IPS DF 19.7 (cell line): ENCODE measurements at places on chromosomes 3 and 15.

DNA sequence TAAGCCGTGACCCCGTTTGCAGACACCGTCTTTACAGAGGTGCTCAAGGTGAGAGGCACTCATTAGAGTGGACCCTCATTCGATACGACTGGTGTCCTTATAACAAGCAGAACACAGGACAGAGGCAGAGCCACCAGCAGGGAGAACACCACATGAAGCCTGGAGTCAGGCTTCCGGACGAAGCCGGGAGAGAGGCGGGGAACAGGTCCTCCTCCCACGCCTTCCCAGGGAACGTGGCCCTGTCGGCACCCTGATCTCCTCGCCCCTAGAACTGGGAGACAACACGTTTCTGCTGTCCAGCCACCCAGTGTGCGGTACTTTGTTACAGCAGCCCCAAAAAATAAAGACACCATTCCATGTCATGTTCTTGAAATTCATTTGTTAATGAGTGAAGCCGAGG is 33.6 kb downstream of the ZDHHC19 start:
- no peak for DNase-seq

- DNase-seq: no peak
These were observed 5.5 kb downstream of the DIS3L start for GRCh38 chr15:66298803-66299251.

DNA sequence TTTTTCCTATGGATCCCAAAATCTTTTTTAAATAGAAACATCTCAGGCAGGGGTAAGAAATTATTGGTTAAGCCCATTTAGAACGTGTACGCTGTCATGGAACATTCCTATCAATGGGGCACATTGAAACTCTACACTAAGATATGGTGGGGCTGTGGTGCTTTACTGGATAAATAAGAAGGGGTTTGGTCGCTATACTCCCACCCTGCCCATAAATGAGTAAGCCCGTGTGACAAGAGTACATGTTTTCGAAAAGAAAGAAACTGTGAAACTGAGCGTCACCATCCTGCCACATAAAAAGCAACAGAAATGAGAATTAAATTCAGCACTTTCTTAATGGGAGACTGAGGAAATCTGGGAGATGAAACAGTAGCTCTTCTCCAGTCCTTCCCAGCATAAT is 929.7 kb upstream of the CFAP20DC start:
- DNase-seq: no peak

- no peak for DNase-seq
These were observed 40.8 kb upstream of the LRTM1 start for GRCh38 chr3:54968546-54969172.

GRCh38 chr15:57849317-57849716 is 142.8 kb downstream of the POLR2M start:
- no peak for DNase-seq

DNA sequence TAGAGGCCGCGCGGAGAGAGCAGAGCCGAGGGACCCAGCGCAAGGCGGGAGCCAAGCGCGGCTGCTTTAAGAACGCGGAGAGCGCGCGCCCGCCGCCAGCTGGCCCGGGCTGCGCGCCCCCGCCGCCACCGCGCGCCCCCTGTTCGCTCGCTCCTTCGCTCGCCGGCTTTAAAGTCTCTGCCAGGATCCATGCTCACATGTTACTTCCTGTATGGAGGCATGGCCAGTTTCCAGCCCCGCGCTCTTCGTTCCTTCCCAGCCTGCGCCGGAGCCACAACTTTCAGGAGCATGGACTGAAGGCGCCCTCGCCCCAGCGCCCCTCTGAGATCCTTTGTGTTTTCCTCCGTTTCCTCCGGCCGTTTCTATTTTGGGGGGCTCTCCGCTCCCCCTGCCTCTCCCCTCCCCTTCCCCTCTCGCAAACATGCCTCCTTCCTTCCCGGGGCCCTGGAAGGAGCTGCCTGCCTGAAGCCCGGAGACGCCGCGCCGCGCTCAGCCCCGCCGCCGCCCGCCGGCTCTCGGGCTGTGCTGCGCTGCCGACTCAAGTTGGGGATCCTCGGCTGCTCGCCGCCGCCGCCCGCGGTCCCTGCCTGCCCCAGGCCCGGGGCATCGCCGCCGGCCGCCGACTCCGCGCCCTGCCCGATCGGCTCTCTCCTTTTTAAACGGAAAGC is at the start of gene PTPRG:
PTPRG (plus strand) TSS at position 198 of the 668 bp plus-strand sequence. CDS start 717 bp downstream, outside the sequence.
- peak; percentile 59 for DNase-seq

GRCh38 chr3:58009026-58009748 is 965 bp downstream of the FLNB start:
- DNase-seq: no peak

DNA sequence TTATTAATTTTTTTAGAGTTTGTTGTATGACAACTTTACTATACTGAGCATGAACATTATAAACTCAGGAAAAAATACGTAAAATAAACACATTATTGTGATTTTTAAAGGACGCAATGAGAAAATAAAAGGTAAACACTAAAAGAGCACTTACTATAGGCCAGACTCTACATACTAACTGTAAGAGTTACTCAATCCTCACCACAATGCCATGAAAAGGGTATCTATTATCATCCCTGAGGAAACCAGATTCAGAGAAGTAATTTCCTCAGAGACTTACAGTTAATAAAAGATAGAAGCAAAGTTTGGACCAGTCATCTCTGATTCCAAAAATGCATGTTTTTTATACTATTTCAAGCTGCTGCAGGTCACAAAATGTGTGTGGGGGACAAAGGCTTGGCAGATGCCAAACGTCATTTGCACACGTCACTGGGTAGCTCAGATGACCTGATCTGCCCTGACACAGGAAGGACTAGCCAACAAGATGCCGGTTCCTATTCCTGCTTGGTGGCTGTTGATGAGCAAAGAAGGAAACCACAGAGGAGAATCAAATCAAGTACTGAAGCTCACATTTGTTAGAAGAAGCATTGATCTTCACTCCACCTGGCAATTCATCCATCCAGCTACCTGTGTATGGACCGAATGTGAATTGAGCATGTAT is 42.3 kb downstream of the KLHL6 start:
- no peak for DNase-seq

DNA sequence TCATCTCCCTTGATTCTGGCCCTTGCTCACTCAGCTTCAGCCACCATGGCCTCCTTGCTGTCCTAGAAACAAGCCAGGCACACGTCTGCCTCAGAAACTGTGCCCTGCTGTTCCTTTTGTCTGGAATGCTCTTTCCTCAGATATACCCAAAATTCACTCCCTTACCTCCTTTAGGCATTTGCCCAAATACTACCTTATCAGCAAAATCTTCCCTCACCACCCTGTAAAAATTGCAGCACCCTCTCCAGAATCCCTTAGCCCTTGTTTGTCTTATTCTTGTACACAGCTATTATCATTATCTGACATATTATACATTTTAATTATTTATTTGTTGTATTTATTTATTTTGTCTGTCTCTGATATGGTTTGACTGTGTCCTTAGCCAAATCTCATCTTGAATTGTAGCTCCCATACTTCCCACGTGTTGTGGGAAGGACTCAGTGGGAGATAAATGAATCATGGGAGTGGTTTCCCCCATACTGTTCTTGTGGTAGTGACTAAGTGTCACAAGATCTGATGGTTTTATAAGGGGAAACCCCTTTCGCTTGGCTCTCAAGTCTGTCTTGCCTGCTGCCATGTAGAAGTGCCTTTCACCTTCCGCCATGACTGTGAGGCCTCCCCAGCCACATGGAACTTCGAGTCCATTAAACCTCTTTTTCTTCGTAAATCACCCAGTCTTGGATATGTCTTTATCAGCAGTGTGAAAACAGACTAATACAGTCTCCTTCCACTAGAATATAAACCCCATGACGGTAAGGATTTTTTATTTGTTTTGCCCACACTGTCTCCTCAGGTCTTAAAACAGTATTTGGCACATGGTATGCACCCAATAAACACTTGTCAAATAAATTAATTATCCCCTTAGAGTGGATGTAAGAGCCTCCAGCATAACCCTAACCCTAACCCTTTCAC is 60.0 kb upstream of the STT3B start:
- no peak for DNase-seq

DNA sequence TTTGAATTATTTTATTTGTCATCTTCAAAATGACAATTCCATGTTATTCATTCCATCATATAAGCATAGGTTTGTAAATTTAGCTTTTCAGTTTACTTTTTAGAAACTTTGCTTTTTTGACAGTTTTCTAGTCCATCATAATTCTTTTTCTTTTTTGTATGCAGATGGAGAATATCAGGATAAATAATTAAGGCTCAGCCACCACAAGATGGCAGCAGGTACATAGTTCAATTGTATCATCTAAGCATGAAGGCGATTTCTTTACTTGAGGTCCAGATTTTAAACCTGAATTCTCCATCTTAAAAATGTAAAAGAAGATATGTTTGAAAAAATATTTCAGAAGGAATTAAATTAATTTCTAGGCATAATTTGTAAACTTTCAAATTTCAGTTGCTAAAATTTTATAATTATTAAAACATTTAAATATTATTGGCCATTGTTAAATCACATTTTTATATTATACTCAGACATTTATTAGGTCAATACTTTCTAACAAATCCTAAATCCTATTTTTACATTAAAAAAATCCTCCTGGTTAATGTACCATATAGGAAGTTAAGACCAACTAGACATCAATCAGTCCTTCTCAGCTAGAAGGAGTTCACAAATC is 15.1 kb downstream of the PLSCR5 start:
- no peak for DNase-seq

DNA sequence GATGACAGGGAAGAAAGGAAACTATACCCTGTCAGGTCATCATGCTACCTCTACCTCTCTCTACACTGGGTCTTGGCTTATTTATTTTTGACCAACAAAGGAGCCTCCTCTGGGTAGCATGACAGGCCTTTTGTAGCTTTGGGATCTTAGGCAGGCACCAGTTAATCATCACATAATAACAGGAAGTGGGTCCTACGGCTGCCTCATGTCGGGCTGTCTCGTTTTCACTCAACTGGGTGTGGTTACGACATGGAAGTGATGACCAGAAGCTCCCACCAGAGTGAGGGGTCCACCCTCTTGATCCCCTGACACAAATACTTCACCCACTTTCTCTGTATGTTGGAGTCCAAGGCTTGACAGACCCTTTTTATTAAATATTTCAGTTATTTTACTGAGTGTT is 105.3 kb downstream of the CD47 start:
- DNase-seq: no peak

DNA sequence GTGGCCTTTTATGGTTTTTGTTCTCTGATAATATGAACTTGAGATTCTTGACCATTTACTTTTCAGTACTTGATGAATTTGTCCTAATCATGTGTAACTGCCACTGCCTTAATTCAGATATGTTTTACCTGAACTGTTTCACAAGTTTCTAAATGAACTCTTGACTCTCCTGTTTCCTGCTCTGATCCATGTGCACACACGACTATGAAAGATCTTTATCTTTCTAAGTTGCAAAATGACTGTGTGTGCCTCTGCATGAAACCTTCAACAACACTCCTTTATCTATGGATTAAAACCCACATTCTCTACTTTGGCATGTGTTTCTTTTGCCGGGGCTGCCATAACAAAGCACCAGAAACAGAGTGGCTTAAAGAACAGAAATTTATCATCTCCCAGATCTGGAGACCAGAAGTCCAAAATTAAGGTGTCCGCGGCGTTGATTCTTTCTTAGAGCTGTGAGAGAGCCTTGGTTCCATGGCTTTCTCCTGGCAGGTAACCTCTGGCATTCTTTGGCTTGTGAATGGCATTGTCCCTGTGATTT is 275.0 kb downstream of the ADAMTSL3 start:
- DNase-seq: no peak

DNA sequence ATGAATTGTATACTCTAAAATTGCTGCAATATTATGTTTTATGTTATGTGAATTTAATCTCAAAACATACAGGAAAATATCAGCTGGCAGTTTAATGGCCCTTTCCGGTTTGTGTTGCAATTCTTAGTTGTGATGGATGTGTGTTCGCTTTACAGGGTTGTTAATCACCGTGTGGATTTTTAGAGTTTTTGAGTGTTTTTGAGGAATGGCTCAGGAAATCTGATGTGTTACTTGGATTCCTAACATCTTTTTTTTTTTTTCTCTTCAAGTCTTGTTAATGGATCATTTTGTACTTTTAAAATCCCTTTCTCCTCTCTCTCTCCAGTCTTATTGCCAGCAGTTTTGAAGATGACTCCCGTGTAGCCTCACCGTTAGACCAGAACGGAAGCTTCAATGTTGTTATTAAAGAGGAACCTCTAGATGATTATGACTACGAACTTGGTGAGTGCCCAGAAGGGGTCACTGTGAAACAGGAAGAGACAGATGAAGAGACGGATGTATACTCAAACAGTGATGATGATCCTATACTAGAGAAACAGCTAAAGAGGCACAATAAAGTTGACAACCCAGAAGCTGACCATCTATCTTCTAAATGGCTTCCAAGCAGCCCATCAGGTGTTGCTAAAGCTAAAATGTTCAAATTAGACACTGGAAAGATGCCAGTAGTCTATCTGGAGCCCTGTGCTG is 35.7 kb downstream of the MGA start:
- DNase-seq: no peak

GRCh38 chr3:9976721-9977709 is 9.6 kb downstream of the EMC3 start:
- no peak for DNase-seq

GRCh38 chr15:26214290-26214689 is 351.2 kb upstream of the ATP10A start:
- DNase-seq: no peak

DNA sequence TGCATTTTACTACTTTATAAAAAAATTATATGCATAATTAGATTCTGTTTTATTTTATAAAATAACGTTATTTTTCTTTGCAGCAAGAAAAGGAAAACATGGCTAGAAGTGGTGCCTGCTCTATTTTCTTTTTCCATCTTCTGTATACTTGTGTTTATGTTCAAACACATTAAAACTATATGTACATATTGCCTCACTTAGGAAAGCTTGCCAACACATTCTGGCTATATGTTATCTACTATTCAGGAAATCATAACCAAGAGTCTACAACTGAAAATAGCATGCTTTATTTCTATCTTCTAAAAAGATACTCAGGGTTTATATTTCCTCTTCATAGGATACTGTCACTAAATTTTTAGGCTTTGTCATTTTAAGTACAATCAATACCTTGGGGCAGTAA is 90.2 kb upstream of the KCNMB2 start:
- DNase-seq: no peak

DNA sequence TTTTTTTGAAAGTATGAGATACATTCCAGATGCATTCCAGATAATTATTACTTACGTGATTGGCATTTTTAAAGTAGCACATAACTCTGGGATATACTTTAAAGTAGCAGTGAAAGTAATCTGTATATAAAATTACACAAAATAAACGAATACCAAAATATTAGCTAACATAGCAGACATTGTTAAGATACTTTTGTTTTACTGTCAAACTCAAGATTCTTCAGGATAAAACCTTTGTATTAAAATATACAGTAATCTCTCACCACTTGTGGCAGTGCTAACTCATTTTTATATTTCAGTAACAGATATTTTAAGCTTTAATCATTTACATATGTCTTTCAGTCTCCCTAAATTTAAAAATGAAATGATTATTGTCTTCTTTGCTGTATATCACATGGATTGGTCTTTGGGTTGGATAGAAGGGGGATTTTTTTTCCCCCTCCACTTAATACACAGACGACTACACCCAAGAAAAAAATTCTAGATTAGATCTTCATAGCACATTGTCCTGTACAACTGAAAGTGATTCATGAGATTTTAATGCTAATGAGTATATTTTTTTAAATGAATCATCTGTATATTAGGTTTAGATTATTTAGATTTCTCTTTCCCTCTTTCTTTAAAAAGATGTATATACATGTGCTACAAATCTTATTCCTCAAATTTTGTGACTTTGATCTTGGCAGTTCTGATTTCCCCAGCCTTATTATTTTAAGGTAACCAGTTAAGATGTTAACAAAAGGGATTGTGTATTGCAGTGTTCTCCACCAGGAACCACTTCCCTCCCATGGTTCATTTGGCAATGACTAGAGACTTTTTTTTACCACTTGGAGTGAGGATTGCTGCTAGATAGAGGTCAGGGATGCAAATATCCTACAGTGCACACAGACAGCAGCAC is 24.5 kb upstream of the EBLN2 start:
- no peak for DNase-seq
